ENCODE measurements at places on chromosomes 11 and 22. TPM values are rescaled to one million over a fixed set of nuclear protein-coding genes. Genes with fewer than 3 reads are reported as not detected.

GRCh38 chr22:17694193-17694592, 55.6 kb downstream of the BCL2L13 start:
- no peak for DNase-seq

- no peak for DNase-seq
These were observed 64.9 kb downstream of the NECTIN1 start for GRCh38 chr11:119664063-119664572.

DNA sequence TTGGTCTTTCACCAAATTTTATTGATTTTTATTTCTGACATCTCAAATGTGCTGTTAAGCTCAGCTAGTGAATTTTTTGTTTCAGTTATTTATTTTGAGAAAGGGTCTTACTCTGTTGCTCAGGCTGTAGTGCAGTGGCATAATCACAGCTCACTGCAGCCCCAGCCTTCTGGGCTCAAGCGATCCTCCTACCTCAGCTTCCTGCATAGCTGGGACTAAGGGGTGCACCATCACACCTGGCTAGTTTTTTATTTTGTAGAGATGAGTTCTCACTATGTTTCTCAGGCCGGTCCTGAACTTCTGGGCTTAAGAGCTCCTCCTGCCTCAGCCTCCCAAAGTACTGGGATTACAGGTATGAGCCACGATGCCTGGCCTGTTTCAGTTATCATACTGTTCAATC, 282.0 kb downstream of the SBF2 start:
- DNase-seq = no peak

- no peak for DNase-seq
These were observed 49.4 kb downstream of the RSF1 start for GRCh38 chr11:77771135-77771534.

- DNase-seq = no peak
These were observed 31.6 kb upstream of the CBX7 start for GRCh38 chr22:39183991-39184585.

DNA sequence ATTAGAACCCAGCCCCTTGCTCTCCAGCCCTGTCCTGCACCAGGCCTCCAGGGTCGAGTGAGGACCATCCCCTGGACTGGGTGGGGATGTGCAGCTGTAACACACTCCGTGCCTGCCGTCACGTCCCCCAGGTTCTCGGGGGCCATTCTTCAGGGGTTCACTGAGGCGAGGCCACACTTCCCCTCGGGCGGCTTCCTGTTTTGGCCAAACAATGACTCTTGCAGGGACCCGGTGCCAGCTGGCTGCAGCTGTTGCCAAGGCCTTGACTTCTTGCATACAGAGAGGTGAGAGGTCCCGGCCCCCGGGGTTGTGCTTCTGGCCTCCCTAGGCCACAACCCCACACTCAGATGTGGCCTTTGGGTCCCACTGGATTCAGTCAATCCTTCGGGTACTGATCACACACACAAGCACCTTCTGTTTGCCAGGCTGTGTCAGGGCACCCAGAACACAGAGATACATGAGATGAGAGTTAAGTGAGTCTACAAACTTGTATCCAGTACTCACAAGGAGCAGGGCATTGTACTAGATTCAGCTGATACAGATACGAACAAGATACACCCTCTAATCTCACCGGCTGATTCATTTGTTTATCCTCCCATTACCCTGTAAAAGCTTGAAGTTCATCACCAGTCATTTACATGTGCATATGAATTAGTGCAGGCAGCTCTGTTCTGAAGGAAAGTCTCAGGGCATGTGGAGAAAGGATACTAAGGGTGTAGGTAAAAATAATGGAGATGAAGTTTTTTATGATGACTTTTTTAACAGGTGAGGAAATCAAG, 32.9 kb downstream of the LRRC32 start:
- DNase-seq = no peak

DNA sequence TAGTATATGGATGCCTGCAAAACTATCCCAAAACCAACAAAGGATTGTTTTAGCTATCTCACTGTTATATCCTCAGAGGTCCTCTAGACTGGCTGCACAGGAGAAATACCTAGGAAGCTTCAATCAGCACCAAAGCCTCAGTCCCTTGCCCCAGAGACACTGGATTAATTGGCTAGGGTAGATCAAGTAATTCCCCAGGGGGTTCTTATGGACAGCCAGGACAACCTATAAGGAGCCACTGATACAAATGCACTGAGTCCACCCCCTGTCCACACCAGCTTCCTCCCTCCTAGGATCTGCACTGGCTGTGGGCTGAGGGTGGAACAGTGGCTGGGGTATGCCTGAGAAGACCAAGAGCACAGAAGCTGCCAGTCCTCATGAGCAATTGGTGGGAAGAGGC, 16.3 kb downstream of the ADORA2A start:
- DNase-seq = no peak

DNA sequence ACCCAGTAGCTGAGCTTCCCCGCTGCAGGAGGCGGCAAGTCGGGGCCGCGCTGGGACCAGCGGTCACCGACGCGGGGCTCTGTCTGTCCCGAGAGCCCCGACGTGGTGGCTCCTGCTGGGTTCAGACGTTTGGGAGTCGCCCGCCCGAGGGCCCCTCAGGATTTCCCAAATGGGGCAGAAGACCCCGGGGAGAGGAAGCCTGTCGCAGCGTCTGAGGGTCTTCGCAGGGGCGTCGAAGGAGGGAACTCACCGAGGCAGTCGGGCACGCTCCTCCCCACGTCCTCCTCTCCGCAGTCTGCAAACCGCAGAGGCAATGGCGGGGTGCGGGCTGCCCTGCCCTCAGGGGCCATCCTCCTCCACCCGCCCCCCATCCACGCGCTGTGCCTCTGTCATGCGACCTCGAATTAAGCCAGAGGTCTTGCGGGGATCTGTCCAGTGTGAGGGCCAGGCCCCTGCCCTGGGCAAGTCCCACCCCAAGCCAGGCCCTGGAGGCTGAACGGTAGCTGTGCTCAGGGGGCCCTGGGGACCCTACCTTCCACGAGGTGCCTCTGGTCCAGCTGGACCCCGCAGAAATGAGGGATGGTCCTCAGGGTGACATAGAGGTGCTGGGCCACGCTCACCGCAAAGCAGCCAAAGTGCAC, 12.5 kb downstream of the IL17REL start:
- no peak for DNase-seq

DNA sequence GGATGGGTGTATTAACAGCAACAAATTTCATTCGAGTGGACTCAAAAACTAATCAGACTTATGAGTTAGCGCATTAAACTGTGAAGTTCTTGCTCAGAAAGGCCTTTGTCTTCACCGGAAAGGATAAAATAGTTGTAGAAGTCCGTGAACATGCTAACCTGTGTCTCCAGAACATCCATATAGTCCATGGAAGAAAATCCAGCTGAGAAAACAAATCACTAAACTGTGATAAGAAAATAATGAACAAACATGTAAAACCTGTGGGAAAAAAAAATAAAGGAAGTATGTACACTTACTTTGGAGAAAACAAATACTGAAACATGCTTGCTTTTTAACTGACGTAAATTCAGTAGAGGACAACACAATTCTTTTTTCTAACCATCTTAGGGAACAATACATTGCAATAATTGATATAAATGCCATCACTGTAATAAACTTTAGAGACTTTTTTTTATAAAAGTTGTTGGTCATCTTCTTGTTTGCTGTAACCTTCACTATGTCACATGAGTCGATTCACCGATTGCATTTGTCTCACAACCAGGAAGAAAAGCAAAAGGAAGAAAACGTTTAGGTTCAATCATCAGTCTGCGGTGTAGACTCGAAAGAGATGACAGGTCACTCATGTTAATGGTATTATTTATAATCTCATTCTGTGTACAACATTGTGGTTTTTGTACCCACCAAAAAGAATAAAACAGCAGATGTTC, 41.9 kb downstream of the MSANTD4 start:
- no peak for DNase-seq

- DNase-seq = no peak
These were observed 1.1 kb upstream of the CD248 start for GRCh38 chr11:66317723-66318599.

DNA sequence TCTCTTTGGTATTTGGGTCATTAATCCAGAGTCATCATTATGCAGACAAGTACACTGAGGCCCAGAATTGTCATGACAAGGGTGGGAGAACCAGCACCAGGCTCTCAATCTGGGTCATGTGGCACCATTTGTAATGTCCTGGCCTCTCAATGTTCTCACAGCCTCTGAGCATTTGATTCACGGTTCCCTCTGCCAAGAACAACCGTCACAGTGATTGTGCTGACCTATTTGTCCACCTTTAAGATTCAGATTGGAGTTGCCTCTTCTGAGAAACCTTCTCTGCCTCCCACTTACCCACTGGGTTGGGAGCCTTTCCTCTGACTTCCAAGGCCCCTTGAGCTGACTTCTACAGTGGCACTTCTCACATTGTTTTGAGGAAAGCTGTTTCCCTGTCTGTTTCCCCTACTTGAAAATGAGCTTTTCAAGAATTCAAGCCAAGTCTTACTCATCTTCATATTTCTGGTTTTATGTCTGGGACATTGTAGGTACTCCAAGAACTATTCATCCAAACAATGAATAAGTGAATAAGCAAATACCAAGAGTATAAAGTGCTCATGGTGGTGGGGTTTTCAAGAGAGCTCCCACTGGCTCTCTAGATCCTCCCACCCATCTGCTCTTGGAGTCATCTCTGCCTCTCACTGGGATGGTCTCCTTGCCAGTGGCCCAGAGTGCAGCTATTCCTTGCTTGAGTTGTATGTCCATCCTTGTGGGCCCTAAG, 126.4 kb upstream of the E2F8 start:
- DNase-seq = no peak

DNA sequence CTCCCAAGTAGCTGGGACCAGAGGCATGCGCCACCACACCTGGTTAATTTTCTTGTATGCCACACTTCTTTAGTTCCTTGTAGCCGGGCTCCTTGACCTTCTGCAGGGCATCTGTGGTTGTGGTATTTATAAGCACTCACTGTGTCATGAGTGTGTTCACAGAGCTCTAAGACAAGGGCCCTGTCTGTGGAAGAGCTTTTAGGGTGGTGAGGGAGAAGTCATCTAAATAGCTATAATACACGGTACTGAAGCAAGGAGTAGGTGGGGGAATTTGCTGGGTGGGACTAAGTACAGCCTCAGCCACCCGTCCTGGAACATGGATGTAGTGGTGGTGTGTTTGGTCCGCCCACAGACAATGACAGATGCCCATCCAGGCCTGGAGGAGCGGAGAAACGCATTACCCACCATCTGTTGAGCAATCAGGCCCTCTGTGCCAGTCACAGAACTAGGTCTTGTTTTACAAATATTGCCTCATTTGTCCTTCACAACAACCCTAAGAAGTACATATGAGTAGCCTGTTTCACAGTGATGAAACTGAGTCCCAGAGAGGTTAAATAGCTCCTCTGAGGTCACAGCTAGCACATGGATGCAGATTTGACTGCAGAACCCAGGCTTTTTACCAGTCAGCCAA, 10.1 kb downstream of the ACO2 start:
- no peak for DNase-seq

DNA sequence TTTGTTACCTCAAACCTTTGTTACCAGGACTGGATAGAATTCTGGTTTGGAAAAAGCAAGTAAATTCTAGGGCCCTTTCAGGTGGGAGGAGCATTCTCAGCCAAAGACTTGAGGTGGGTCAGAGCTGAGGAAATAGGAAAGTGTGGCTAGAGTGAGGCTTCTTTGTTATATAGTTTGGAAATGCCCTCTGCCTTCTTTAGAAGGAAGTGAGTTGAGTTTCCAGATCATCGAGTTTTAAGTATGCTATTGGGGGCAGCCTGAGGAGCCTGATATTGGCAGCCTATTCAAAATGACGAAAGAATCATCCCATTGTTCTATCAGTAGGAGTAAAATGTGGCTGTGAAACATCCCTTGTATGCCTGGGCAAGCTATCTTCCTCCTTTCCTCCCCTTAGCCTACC, 134.1 kb downstream of the ARHGAP42 start:
- no peak for DNase-seq

DNA sequence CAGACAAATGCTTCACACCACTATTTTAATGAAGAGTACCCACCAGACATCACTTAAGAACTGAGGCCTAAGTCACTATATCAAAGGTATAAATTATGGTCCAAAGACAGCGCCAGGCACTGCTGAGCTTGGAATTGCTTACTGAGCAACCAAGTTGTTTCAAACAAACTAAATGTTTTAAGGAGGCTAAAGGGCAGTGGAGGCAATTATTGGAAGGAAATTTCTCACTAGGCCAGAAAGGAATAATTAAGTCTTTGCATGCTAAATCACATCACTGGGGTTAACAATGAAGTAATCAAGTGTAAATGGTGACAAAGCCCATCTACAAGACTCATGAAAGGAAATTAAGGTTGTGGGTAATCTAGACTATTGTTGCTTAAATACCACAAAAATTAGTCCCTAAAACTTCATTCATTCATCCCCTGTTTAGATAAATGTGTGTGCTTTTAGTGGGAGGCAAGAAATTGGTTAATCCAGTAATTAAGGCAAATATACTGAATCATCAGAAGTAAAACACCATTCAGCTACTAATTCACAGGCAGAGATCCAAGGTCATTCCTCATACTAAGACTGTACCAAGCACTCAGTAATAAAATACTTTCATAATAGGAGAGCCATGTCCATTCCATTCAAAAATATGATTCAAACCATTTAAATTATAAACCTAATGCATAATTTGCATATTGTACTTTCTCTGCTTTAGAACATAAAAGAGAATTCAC, 21.2 kb downstream of the LGR4 start:
- DNase-seq = no peak

- DNase-seq = no peak
These were observed 9.6 kb downstream of the GRIK4 start for GRCh38 chr11:120521176-120521575.

DNA sequence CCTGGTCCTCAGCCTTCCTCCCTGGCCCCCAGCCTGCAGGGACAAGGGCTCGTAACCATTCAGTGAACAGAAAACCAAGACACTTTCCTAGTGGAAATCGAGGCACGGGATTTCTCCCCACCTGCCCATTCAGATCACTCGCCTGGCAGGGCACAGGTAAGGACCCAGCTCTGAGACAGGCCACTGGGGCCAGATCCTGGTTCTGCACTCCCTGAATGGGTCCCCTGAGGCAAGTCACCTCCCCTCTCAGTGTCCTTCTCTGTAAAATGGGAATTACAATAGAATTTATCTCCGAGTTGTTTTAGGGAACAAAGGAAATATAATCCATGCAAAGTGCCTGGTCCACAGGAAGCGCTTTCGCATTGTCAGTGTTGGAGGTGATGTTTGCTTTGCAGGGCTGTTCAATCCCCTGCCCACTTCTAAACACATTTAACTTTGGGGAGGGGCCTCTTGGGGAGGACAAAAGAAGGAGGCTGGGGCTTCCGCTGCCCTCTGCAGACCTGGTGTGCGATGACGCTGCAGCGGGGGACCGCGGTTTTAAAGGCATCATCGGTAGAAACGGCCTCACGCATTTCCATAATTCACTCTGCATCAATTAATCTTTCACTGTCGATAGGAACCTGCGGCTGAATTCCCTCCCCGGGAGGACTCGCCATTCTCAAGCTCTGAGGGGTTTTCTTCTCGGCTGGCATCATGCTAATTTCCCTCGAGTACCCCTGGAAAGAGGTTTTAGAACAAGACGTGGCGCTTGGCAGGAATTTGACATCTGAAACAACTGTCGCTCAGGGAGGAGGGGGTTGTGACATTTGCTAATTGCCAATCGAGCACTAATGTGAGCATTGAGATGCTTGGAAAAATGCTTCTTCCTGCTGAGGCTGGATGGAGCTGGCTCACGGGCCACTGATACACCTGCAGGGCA, 70.4 kb upstream of the FGF3 start:
- no peak for DNase-seq

The HORMAD2 gene
- not detected for polyA plus RNA-seq

The MUC2 gene
- not detected for polyA plus RNA-seq

The RHOD gene
- polyA plus RNA-seq = 17.6 TPM

The RASD2 gene
- 1.9 TPM for polyA plus RNA-seq

The PLEKHB1 gene
- 34.8 TPM for polyA plus RNA-seq

The SCGB1D2 gene
- polyA plus RNA-seq = not detected

The USH1C gene
- 2.3 TPM for polyA plus RNA-seq

The FAM83F gene
- polyA plus RNA-seq = 8.6 TPM

The SLC22A8 gene
- polyA plus RNA-seq = not detected

The APOA5 gene
- 0.09 TPM for polyA plus RNA-seq

Data from H1 (cell line).